Muscle of arm (tissue), 14 donors: ENCODE measurements at places on chromosomes 6 and 20. TPM values are rescaled to one million over a fixed set of nuclear protein-coding genes. Genes with fewer than 3 reads are reported as not detected.

GRCh38 chr20:3208786-3209256 is 477 bp upstream of the ITPA start:
- no peak for DNase-seq

DNA sequence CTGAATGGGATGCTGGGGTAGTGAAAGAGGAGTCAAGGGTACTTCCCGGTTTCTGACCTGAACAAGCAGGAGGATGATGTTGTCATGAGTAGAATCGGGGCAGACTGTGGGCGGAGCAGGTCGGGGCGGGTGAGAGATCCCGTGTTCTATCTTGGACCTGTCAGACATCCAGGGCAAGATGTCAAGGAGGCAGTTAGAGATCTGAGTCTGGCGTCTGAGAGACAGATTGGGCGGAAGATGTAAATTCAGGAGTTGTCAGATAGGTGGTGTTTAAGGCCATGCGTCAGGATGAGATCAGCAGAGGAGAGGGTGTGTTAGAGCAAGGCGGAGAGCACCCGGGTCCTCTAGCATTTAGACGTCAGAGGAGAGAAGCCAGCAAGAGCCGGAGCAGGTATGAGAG is 115.5 kb downstream of the DLGAP4 start:
- no peak for DNase-seq

DNA sequence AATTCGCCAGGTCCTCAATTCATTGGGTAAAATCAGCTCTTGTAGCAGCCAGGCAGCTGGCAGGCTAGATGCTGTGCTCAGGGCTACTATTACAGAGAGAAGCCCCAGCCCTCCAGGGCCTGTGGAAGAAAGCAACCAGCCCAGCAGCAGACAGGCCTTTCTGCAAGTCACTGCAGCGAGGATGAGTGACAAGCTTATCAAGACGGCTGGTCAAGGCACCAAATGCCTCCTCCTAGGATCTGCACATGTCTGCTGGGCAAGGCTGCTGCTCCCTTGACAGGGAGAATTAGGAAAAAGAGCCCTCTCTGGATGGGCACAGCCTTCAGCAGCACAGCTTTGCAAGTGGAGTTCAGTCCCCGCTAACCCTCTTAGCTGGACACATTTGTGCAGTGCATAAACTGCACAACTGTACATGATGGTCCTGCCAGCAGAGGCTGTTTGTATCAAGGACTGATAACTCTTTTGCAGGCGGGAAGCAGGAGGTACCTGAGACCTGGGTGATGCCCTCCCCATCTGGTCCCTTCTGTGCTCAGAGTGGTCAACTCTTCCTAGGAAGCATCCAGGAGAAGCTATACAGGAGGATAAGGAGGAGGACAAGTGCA is 89.9 kb downstream of the CDC5L start:
- DNase-seq: no peak

DNA sequence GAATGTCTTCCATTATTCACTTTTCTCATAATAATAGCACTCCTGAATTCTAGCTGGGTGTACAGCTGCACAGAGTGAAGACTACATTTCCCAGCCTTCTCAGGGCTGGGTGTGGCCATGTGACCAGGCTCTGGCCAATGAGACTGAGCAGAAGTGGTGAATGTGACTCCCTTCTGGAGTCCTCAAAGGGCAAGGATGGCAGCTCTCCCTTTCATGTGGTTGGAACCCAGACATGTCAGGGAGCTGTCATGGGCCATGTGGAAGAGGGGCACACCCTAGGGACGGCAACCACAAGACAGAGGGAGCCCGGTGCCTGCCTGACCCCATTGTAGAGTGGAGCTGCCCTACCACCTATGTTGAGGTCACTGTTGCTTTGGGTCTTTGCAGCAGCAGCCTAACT is 312.8 kb upstream of the SULF2 start:
- DNase-seq: no peak

DNA sequence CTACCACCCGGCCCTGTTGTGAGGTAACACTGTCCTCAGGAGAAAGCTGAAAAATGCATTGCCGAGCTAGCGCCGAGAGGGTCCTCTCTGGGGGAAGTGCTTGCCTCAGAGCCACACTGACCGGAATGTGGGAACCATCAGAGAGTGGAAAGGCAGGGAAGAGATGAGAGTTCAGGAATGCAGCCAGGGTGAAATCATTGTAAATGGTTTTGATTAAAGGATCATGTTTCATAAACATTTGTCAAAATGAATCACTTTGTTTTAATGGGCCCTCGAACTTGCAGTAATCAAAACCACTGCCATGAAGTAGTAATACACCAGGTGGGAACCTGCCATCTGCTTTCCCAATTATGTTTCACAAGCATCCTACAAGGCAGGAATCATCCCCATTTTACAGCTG is 16.9 kb upstream of the IL17F start:
- DNase-seq: no peak

Gene DEFB132
- not detected for polyA plus RNA-seq

Gene NSFL1C
- polyA plus RNA-seq: 62.2 TPM

Gene COMMD7
- polyA plus RNA-seq: 42.4 TPM
